AG04450 (cell line): ENCODE measurements at places on chromosomes 4 and X.

- no peak for DNase-seq
Observed at GRCh38 chr4:90071289-90072235, 55.6 kb upstream of the CCSER1 start.

DNA sequence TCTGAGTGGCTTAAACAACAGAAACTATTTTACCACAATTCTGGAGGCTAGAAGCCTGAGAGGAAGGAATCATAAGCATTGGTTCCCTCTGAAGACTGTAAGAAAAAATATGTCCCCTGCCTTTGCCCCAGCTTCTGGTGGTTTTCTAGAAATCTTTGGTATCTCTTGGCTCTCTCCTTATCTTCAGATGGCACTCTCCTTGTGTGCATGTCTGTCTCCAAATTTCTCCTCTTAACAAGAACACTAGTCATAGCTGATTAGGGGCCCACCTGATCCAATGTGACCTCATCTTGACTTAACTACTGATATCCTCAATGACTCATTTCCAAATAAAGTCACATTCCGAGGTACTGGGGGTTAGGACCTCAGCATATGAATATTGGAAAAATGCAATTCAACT is 635.0 kb upstream of the NR3C2 start:
- DNase-seq: no peak

DNA sequence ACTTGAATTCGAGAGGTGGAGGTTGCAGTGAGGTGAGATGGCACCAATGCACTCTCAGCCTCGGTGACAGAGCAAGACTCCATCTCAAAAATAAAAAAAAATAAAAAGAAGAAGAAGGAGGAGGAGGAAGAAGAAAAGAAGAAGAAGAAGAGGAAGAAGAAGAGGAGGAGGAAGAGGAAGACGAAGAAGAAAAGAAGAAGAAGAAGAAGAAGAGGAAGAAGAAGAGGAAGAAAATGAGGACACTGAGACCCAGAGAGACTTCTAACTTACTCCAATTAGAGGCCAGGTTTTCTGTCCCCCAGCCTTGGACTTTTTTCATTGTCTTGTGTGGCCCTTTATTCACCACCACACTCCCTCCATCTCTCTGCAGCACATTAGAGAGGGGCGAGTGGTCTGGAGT is 70.7 kb downstream of the ATG4A start:
- DNase-seq: no peak

DNA sequence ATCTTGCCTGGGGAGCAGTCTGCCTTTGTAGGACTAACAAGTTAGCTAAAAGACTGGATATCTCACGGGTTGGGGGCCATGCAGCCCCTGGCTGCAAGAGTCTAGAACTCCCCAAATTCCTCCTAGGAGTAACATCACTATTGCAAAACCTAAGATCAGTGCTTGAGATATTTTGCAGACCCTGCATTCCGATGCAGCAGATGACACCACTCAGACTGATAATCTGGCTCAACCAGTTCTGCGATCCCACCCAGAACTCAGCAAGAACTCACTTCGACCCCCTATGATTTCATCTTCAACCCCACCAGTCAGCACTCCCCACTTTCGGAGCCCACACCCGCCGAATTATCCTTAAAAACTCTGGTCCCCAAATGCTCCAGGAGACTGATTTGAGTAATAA is 834.0 kb downstream of the C4orf33 start:
- DNase-seq: no peak

DNA sequence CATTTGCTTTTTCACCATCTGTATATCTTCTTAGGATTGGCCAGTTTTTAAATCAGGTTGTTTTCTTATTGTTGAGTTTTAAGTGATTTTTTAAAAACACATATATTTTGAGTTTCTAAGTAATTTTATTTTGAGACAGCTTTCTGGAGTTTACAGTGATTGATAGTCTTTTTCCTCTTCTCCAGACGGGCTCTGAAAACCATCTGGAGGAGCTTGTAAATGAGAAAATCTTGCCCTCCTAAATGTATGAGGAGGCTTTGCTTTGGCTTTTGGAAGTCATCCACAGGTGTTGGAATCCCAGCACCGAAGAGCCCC is 160.2 kb downstream of the SOWAHB start:
- no peak for DNase-seq

- no peak for DNase-seq
Observed at GRCh38 chr4:38574559-38575333, 89.3 kb upstream of the KLF3 start.
